Pulmonary artery endothelial cell (primary cell): ENCODE measurements at places on chromosomes 12 and 14.

DNA sequence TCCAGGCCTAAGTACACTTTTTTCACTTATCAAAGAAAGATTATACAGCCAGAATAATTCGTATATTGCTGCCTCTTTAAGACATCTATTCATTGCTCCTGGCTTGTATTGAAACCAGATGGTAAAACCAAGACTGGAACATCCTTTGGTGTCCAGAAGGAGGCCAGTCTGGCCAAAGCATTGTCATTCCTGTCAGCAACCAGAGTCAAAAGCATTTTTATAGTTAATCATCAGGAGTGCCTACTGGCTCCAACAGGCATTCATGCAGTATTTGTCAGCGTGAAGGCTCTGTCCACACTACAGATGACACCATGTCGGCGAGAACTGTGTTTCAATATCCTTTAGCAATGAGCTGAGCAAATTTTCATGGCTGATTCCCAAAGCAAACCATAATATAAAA lies 118.0 kb upstream of the G2E3 start:
- DNase-seq, result no peak

DNA sequence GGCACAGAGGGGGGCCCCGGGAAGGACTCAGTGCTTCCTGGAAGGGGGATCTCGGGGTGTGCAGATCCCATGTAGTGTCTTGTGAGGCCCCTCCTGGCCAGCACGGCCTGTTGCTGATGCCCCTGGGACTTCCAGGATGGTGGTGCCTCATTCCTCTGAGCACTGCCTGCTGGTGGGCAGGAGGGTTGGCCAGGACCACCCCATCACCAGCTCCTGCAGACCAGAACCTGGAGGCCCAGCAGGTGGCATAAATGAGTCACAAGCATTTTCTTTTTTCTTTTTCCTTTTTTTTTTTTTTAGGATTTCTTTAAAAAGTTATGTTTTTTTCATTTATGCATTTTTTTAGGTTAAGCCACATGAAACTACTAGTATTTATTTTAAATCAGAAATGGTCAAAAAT lies 8.0 kb downstream of the MMP17 start:
- no peak for DNase-seq

DNA sequence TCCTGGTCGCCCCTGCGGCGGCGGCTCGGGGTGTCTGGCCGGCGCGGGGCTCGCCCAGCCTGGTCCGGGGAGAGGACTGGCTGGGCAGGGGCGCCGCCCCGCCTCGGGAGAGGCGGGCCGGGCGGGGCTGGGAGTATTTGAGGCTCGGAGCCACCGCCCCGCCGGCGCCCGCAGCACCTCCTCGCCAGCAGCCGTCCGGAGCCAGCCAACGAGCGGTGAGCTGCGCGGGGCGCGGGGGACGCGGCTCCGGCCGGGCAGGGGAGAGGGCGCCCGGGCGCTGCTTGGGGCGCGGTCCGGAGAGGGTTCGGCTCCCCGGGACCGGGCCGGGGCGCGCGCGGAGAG lies at the start of gene LGALS3:
LGALS3 (plus strand) TSS at position 167 of the 342 bp plus-strand sequence. CDS start 8,122 bp downstream, outside the sequence.
- DNase-seq, result no peak

DNA sequence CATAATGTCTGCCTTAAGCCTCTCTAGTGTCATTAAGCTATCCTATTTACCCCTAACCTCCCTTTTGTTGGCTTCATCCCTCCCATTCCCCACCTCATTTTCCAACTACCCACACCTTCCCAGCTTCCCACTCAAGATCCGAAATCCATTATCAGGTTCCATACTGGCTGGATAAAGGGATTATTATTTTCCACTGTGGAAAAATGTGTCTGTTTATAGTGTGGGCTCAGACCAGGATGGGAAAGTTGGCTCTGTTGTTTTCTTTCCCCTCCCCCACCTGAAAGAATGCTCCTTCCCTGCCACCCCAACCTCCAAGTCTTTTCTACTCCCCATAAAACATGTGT lies 49.8 kb downstream of the SUSD6 start:
- no peak for DNase-seq

GRCh38 chr12:61044766-61045165 lies 1215.4 kb upstream of the USP15 start:
- DNase-seq, result no peak
